ENCODE measurements at places on chromosomes 3 and 15. TPM values are rescaled to one million over a fixed set of nuclear protein-coding genes. Genes with fewer than 3 reads are reported as not detected.

The ROPN1 gene
- total RNA-seq, result not detected

The SGO1 gene
- total RNA-seq, result 0.14 TPM

The IFT122 gene
- total RNA-seq, result 50.1 TPM

The SLC28A2 gene
- total RNA-seq, result not detected

The ZNF774 gene
- 1.6 TPM for total RNA-seq

The HYKK gene
- total RNA-seq, result 6.4 TPM

The NEK4 gene
- total RNA-seq, result 24.4 TPM

Data from thoracic aorta (tissue), 2 donors.